ENCODE measurements at places on chromosomes 3 and 15.

DNA sequence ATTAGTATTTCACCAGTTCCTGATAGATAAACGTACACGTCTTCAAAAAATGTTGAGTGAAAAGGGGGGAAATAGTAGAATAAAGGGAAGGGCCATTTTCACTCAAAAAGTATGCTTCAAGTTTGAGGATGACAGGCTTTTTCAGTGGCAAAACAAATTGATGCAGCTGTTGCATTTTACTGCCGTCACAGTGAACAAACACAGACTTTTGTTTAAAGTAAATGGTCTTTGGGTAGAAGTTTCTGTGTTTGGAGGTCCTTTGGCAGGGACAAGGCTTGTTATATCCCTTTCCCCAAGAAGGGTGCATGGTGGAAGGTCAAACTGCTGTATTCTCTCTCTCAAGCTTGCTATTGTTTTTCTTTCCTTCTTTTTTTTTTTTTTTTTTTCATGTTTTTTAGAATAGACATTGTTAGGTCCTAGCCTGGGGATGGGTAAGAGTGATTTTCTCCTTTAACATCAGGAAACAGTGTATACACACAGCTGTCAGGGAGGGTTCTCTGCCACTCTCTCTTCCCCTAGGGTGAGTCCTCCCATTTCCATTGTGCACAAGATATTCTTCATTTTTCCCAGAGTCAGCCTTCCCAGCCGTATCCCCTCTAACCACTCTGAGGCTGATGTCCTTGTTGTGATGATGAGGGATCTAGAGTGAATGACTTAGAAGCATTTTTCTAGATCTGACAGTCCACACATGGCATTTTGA is 6.6 kb upstream of the SUCNR1 start:
- DNase-seq, result no peak

DNA sequence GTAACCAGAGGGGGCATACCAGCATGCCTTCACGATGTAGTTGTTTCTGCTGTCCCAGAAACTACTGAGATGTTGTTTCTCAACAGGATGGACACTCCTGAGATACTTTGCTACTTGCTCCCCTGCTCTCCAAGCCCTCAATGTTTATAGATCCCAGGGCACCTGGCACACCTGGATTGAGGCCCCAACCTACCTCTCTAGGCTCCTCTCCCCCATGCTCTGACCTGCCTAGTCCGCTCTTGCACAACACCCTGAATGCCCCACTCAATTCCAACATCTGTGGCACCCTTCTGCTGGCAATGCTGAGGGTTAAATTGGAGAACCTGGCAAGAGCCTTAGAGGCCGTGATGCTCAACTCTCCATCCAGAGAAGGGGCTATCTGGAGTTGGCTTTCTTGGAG is 42.5 kb upstream of the ANKRD34C start:
- DNase-seq, result no peak

- DNase-seq, result no peak
Measured at GRCh38 chr15:77514641-77515402, 94.1 kb downstream of the HMG20A start.

DNA sequence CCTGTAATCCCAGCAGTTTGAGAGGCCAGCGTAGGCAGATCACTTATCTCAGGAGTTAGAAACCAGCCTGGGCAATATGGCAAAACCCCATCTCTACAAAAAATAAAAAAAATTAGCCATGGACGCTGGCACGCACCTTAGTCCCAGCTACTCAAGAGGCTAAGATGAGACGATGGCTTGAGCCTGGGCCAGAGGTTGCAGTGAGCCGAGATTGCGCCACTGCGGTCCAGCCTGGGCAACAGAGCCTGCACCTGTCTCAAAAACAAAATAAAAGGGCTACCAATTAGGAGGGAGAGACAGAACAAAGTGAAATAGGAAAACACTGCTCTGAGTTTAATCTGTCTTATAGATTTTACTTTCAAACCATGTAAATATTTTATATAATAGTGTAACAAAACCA is 33.8 kb downstream of the MSL2 start:
- no peak for DNase-seq

DNA sequence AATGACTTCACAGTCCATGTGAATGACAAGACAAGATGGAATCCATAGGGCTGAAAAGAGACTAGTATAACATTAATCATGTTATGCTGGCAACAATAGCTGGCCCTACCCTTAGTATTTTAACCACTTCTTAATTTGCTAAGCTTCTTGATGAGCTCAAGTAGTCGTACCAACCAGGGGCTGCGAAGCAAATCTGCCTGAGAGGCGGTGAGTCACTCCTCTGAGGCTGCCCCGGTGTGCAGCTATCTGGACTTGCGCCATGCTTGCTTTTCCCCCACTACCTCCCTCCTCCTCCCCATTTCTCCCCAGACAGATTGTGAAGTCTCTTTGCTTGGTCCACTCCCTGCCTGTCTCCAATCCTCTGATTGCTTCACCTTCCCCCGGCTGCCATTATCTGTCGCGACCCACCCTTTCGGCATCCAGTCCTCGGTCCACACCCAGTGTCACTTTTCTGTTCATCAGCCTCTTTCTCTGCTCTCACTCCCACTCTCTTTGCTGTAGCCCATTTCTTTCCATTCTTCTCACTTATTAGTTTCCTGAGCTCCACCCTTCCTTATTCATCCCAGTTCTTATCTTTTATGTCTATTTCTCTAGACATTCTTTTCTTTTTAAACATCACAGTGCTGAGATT is 42.7 kb downstream of the DUT start:
- DNase-seq, result peak; percentile 40

DNA sequence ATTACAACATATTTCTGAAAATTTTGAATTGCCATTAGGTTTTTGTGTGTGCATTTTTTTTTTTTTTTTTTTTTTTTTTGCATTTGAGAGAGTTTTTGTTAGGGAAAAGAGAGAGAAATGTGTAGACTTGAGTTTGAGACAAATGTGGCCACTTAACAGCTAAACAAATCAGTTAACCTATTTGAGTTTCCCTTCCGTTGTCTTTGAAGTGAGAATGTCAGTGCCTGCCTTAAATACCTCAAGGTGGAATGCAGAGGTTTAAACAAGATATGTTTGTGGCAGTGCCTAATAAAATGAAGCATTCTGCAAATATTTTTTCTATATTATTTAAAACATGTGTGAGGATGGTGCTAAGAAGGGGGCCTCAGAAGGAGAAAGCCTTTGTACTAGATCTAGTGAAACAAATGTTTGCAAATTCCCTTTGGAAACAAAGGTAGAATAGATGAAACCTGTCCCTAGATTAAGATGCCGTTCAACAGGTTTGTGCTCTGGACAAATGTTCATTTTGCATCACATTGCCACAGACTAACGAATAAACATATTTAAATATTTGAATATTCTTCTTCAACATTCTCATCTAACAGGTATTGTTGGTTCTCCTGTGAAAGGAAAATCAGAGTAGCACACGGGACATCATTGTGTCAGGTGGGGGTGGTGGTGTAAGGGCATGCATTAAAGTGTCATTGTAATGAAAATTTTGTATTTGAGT is 80.7 kb downstream of the SATB1 start:
- DNase-seq, result no peak

- DNase-seq, result no peak
Measured at GRCh38 chr15:51756482-51756881, 5.1 kb downstream of the TMOD2 start.

DNA sequence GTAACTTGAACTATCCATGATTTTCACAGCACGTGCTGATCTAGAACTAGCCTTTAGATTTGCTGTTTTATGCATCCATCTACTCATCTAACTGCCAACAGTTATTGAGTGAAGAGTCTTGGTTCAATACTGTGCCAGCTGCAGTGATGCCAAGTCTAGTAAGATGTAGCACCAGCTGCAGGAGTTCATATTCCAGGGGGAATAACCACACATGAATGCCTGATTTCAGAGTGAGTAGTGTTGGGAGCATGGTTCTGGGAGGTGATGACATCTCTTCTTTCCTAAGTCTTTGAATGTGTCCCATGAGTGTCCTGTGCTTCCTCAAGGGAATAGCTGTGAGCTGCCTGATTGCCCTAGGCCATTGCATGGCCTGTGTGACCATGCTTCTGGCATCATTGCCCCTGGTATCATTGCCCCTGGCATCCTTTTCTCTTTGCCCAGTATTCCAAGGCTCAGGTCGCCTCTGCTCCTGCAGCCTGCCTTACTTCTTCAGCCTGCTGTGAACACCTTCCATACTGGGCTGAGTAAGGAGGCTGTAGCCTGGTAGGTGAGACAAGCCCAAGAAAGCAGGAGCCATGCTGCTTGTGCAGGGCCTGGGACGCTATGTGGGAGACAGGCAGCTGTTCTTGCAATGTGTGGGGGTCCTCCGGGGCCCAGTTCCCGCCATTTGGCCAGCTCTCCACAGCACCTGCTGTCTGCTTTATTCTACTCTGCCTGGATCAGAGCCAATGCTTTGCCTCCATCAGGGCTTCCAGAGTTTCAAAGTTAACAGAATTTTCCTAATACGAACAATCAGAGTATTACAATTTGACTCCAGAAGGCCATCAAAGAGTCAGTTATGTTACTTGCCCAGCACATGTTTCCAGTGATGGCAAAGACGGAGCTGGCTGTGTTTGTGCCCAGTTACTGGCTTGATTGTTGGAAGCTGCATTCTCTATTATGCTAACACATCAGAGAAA is 73.2 kb downstream of the CLSTN2 start:
- no peak for DNase-seq

DNA sequence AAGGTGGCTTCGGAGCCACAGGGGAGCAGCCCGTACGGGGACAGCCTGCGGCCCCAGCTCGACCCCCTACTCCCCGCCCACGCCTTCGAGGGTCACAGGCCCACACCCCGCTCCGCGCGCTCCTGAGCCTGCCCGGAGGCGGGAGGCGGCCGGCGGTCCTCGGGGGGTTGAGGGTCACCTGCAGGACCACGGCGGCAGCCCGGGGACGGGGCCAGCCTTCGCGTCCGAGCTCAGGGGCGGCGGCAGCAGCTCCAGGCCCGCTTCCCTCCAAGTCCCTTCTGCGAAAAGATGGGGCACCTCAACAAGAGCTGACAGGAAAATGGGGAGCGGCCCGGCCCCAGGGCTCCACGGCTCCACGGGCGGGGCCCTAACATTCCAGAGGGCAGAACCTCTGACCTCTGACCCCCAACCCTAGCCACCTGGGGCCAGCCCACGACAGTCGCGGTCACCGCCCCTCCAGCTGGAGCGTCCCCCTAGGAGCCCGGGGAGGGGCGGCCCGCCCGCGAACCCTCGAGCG is 428 bp downstream of the LYSMD4 start:
- DNase-seq, result no peak

DNA sequence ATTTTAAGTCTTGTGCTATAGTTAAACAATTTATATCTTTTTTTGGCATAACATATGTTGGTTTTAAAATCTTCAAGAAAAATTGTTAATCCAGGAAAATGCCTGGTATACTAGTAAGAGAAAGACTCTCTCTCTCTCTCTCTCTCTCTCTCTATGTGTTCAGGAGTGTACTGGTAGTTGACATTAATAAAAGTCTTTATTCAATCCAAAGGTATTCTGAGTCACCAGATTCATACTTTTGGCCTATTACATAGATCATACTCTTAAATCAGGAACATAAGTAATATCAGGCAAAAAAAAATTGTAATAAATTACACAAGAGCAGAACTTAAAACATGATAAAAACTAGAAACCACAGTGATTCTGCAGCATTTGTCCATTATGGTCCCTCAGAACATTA is 70.2 kb downstream of the TFG start:
- DNase-seq, result no peak

GRCh38 chr3:159627634-159628033 is 361.0 kb upstream of the IL12A start:
- no peak for DNase-seq

- DNase-seq, result no peak
Measured at GRCh38 chr3:69983546-69984265, 15.8 kb upstream of the SAMMSON start.

DNA sequence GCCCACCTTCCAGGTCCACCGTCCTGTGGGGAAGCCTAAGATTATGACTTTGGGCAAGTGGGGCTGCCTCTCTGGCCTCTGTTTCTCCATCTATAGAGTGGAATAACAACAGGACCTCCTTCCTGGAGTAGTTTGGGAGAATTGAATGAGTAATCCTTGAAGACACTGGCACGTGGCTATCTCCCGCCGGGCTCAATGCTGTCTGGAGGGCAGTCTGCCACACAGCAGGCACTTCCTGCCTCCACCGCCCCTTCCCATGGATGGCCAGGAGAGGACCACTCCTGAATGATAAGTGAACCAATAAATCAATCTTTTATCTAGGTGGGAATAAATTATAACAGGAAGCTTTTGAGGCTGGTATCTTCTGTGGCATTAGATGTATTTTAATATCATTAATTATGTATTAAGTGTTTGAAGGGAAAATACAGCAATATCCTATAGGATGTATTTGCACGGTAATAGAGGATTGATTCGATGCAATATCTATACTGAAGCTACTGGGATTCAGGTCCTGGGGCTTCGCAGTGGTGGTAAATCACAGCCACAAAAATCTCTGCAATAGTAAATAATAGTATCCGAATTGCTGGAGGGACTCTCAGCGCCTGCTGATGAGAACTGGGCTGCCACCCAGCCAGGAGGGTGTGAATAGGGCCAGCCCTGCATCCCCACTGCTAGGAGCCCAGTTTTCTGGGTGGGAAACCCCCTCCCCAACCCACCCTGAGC is 15.9 kb downstream of the MEGF11 start:
- no peak for DNase-seq

GRCh38 chr3:110494728-110495127 is 576.9 kb upstream of the NECTIN3 start:
- no peak for DNase-seq

DNA sequence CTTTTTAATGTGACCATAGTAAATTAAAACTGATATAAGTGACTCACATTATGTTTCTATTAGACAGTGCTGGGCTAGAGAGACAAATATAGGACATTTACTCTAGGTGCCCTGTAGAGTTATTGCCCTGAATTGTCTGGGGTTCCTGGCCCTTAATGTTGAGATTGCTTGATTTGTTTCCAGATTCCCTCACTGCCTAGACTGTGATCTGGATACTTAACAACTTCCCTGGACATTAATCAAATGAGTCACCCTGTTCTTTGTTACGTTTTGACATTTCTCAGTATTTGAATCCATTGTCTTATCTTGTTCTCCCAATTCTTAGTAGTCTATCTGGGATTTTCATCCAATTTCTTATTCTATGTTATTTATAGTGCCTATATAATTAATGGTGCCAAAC is 65.8 kb downstream of the DTWD1 start:
- DNase-seq, result peak; percentile 20

DNA sequence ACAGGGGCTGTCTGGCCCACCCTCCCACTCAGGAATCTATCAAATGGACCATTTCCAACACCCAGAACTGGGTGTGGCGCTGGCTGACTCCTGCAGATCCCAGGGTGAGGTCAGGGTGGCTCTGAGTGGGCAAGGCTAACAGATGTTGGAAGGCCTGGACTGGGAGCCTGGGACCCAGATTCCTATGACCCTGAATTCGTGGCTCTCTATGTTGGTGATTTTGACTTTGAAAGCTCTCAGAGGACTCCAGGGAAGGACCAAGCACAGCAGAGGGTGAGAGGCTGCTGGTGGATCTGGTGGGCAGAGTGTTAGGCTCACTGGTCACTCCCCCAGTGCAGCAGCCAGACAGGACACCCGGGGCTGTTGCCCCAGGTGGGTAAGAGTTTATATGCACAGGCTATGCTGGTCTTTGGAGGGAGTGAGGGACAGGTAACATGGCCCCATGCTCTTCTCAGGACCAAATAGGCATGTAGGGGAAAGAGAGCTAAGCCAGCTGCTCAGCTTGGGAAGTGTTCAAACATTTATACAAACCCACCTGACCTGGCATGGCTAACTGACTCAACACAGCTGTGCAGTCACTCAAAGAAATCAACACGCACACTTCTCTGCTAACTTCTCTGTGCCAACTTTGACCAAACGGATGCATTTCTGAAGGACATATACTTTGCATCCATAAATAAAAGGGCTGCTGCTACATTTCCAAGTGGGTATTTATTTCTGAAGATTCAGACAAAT is 62.6 kb upstream of the RAB6B start:
- no peak for DNase-seq

Measured in epithelial cell of prostate (primary cell).